Uterus (tissue), 4 donors: ENCODE measurements at places on chromosomes 4 and X. TPM values are rescaled to one million over a fixed set of nuclear protein-coding genes. Genes with fewer than 3 reads are reported as not detected.

DNA sequence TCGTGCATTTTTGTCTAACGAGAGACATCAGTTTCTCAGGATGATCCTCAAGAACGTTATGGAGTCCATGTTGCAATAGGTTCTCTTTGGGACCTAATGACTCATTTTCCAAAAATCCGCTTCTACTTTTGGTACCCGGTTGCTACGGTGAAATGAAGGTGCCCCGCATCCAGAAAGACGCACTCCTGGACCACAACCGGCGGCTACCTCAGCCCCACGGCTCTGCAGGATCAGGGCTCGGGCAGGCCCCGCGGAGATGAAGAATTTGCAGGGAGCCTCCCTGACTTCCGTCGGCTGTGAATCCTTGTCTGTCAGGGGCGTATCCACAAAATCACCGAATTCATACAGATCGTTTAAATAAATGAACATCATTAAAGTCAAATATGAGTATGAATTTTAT, 15.6 kb downstream of the GTPBP6 start:
- H3K27ac ChIP-seq: no peak overlapping the region
- no peaks in the 10 kb centered on the region for H3K4me1 ChIP-seq
- no peaks in the 10 kb centered on the region for H3K36me3 ChIP-seq
- no peak overlapping the region for H3K4me3 ChIP-seq

DNA sequence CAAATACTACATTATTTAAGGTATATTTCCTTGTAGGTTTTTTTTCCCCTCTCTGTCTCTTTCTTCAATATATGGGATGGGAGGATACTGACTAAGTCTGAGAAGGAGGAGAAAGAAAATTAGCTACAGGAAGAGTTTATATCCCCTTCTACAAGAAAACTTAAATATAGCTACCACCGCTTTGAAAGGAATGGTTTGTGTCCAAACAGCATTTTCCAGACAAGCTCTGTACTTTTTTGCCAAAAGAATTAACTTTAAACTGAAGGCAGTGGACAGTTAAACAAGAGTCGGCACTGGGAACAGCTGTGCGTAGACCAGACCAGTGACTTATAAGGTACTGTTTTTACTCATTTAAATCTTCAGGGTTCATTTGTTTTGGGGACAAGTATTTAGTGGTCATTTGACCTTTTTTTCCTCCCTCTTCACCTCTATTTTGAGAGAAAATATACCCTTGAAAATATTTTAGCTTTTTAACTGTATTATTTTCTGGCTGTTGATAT, 303.7 kb downstream of the ARHGAP24 start:
- no peaks in the 10 kb centered on the region for H3K36me3 ChIP-seq
- peak overlapping the region; percentile 80 for H3K27ac ChIP-seq
- no peaks in the 10 kb centered on the region for H3K4me1 ChIP-seq
- H3K27me3 ChIP-seq: no peaks in the 10 kb centered on the region
- DNase-seq: no peak

DNA sequence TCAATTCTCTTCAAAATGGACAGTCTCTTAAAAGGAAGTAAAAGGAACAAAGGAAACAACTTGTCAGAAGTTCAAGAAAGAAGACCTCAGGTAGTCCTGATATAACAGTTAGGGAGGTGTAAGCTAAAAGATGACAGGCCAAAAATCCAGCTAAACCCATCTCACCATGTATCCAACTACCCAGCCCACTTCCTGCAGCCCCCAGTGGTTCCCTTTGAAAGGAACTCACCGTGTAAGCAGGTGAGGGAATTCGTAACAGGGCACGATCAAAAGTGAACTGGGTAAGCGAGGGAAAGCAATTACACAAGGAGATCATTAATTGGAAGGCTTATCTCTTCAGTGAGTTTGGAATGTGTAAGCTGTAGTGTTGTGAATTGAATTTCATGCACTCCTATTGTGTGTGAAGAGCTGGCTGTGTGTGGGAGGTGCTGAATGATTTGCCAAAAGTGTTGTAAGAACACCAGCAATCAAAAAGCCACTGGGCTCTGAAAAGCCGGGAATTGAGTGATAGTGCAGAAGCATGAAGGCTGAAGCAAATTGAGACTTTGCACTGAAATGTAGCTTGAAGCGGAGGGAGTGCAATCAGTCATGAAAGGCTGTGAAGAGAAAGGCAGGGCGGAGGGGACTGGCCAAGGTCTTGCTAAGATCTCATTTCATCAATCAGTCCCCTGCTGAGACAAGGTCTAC, 914.2 kb upstream of the LCORL start:
- no peaks in the 10 kb centered on the region for H3K36me3 ChIP-seq
- DNase-seq: no peak
- H3K4me3 ChIP-seq: no peak overlapping the region
- no peak overlapping the region for H3K27ac ChIP-seq
- H3K4me1 ChIP-seq: no peaks in the 10 kb centered on the region

DNA sequence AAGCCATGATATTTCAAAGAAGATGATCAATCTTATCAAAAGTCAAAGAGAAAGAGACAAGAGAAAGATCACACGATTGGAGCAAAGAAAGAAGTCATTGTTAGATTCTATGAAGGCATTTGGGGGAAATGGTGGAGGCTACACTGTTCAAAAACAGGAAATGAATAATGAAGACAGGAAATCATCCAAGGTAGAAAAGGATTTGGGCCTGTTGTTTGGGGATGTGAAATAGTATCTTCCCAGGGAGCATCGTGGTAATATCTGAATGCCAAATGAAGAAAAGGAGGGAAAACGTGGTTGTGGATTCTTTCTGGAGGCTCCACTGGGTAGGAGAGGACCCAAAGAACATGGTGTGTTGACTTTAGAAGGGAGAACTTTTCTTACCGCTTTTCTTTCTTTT, 482.4 kb downstream of the NLGN4X start:
- no peak overlapping the region for H3K4me3 ChIP-seq
- H3K27ac ChIP-seq: no peak overlapping the region

GRCh38 chr4:21380861-21381260, 567.7 kb downstream of the KCNIP4 start:
- no peaks in the 10 kb centered on the region for H3K4me1 ChIP-seq
- H3K27me3 ChIP-seq: no peaks in the 10 kb centered on the region
- H3K36me3 ChIP-seq: no peaks in the 10 kb centered on the region
- H3K4me3 ChIP-seq: no peak overlapping the region
- H3K27ac ChIP-seq: no peak overlapping the region

DNA sequence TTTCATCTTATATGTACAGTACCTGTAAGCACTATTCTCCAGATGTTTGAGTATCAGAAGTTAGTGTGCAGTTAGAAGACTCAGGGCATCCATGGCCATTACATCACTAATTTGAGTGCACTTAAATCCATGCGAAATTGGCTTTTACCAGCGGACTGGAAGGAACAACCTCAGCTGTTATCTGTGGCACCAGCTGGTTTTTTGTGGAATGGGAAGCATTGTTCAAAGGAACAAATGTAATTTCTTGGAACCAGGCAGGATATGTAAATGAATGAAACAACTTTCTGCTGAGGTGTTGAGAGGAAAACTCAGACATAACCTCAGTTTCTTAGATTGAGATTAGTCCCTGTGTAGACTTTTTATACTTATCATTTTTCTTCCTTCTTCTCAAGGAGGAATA, 60.2 kb downstream of the PDGFRA start:
- H3K4me1 ChIP-seq: no peaks in the 10 kb centered on the region
- DNase-seq: no peak
- no peaks in the 10 kb centered on the region for H3K36me3 ChIP-seq
- no peaks in the 10 kb centered on the region for H3K27me3 ChIP-seq

DNA sequence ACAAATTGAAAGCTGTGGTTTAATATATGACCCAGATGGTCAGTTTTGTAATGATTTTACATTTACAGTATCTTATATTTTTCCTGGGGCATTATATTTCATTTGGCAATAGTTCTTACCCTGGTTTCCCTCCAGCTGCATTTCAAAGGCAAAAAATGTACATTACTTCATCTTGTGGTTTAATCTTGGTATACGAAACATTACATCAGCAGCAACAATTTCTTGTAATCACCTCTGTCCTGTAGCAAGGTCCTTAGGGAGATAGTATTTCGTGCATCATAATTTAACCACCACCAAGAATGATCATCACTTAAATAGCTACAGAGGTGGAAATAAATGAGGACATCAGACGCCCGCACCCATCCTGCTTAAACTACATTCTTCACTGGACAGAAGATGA, 48.8 kb downstream of the HS6ST2 start:
- H3K4me1 ChIP-seq: no peaks in the 10 kb centered on the region
- no peak overlapping the region for H3K27ac ChIP-seq

The DDX60 gene
- total RNA-seq: 10.0 TPM

GRCh38 chr4:145820407-145820806, 118.2 kb downstream of the ZNF827 start:
- no peaks in the 10 kb centered on the region for H3K27me3 ChIP-seq
- no peaks in the 10 kb centered on the region for H3K36me3 ChIP-seq
- DNase-seq: no peak
- no peak overlapping the region for H3K4me3 ChIP-seq
- H3K27ac ChIP-seq: no peak overlapping the region
- H3K4me1 ChIP-seq: no peaks in the 10 kb centered on the region

DNA sequence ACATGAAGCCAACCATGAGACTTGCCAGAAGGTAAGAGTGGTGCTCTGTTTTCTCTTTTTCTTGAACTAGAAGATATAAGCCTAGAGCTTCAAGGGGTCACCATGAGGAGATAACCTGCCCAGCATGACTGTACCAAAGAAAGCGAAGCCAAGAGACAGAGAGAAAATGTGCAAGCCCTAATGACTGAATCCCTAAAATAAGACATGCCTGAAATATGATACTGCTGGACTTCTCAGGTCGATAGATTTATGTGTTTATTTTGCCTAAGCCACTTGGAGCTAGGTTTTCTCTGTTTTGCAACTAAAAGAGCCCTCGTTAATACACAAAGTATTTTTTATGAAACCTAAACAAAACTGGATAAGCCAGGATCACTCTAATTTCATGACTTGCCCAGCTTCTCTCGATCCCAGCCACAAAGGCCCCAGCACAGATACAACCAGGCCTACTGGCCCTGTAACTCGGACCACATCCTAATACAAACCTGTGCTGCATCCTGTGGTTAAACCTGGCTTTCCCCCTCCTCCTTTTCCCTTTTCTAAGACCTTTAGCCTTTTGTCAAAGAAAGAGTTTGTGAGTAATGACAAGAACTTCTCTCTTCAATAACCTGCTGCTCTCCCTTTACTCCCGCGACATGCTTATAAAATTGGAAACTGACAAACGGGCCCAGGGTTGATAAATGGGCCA, 185.8 kb downstream of the APBB2 start:
- H3K36me3 ChIP-seq: no peaks in the 10 kb centered on the region
- H3K27ac ChIP-seq: peak overlapping the region; percentile 80
- peaks cover 19% of the 10 kb centered on the region for H3K4me1 ChIP-seq
- no peak for DNase-seq

The HAND2 gene
- total RNA-seq: 77.6 TPM

- peak overlapping the region; percentile 29 for H3K4me3 ChIP-seq
- no peak for DNase-seq
- no peaks in the 10 kb centered on the region for H3K36me3 ChIP-seq
- H3K27ac ChIP-seq: no peak overlapping the region
These were observed 5.2 kb upstream of the ARX start for GRCh38 chrX:25020905-25021449.

The MAGEA8 gene
- total RNA-seq: not detected

The C4orf17 gene
- total RNA-seq: not detected

The BTC gene
- total RNA-seq: 0.26 TPM

GRCh38 chr4:83179205-83179604, 64.7 kb upstream of the PLAC8 start:
- H3K27ac ChIP-seq: no peak overlapping the region
- DNase-seq: no peak
- no peaks in the 10 kb centered on the region for H3K36me3 ChIP-seq
- no peaks in the 10 kb centered on the region for H3K4me1 ChIP-seq
- H3K4me3 ChIP-seq: no peak overlapping the region

GRCh38 chr4:53228036-53228435, 137.8 kb downstream of the SCFD2 start:
- no peaks in the 10 kb centered on the region for H3K36me3 ChIP-seq
- no peak overlapping the region for H3K4me3 ChIP-seq
- H3K27ac ChIP-seq: no peak overlapping the region
- no peaks in the 10 kb centered on the region for H3K27me3 ChIP-seq
- DNase-seq: no peak

The EPGN gene
- not detected for total RNA-seq

The RHOXF2B gene
- total RNA-seq: not detected

DNA sequence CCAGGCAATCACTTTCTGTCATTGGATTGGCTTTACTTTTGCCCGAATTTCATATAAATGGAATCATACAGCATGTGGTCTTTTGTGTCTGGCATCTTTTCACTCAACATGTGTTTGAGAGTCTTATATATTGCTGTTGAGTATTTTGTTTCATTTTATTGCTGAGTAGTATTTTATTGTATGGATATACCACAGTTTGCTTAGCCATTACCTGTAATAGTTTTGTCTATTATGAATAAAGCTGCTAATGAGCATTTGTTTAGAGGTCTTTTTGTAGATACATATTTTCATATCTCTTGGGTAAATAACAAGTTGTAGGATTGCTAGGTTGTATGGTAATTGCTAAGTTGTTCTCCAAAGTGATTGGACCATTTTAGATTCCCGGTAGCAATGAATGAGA, 105.7 kb downstream of the WWC2 start:
- H3K27ac ChIP-seq: no peak overlapping the region
- no peak overlapping the region for H3K4me3 ChIP-seq
- H3K4me1 ChIP-seq: no peaks in the 10 kb centered on the region
- no peaks in the 10 kb centered on the region for H3K27me3 ChIP-seq
- no peaks in the 10 kb centered on the region for H3K36me3 ChIP-seq
- no peak for DNase-seq

DNA sequence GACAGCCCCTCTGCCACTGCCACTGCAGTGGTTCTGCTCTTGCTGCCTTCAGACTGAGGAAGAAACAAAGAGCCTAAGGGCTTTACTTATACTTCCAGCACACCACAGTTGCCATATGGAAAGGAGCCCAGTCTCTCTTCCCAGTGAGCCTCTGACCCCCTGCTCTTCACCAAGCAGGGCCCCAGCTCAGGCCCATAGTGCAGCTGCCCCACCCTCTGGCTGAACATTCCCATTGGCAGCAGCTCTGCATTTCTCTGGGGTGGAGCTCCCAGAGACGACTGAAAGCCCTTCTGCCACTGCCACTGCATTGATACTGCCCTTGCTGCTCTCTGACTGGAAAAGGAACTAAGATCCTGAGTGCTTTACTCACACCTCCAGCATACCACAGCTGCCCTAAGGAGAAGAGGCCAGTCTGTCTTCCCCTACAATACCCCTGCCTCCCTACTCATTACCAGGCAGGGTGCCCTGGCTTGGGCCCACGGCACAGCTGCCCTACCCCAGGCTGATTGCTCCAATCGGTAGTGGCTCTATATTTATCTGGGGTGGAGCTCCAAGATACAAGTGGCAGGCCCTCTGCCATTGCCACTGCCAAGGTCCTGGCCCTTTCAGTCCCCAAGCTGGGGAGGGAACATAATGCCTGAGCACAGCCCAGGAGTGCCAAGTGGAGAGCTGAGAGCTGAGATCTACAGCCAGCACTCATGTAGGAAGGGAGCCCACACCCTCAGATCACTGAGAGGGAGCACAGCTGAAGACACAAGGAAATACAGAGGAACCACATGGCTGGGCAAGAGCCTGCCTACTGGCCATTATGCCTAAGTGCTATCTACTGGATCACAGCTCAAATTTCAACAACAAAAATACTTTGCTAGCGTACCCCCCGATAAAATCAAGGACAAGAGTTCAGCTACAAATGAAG, 36.0 kb downstream of the AWAT2 start:
- no peak for DNase-seq
- H3K27me3 ChIP-seq: no peaks in the 10 kb centered on the region
- no peaks in the 10 kb centered on the region for H3K36me3 ChIP-seq
- H3K27ac ChIP-seq: no peak overlapping the region
- H3K4me1 ChIP-seq: no peaks in the 10 kb centered on the region

The KLHL4 gene
- total RNA-seq: 6.1 TPM

The SLITRK2 gene
- total RNA-seq: not detected
